ENCODE measurements at places on chromosomes 1 and 21. TPM values are rescaled to one million over a fixed set of nuclear protein-coding genes. Genes with fewer than 3 reads are reported as not detected.

GRCh38 chr1:943545-944340 lies 15.3 kb downstream of the NOC2L start:
- no peak for DNase-seq

DNA sequence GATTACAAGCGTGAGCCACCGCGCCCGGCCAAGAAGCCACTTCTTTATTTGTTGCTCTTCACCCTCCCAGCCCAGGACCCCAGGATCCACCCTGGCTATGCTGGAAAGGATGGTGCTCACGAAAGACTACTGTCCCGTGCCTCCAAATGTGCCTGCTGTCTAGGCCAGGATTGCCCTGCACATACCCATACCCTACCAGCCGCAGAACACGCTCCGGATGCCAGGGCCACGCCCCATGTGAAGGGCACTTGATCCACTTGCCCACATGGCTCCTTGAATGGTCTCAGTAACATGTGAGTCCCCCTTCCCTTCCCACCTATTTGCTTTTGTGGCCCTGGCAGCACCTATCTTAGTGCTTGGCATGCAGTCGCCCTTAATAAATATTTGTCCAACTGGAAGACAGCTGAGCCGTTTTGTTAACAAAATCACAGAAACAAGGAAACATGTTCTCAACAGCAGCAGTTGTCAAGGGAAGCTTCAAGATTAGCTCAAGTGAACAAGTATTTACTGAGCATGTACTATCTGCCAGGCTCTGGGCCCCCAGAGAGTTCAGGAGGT lies 13.8 kb upstream of the UBXN10 start:
- no peak for DNase-seq

DNA sequence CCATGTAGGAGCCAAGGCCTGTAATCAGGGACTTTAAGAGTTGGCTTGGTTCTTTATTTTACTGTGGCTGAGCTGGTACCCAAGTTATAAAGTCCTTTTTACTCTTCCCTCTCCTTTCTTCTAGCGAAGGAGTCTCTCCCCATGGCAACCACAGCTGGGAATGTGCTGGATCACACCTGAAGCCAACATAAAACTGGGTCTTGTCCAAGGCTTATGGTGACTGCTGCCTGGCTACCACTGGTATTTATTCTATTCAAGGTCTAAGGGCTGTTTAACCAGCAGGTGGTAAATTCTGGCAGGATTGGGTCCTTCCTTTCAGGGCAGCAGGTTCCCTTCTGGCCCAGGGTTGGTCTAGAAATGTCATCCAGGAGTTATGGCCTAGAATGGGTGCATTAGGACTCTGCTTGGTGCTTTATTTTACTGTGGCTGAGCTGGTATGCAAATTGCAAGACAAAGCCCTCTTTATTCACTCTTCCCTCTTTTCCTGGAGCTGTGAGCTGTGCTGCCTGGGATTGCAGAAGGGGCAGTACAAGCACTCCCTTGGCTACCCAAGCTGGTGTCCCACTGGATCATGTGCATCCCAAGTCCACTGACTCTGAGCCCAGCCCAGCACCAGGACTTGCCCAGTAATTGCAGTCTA lies 26.6 kb downstream of the SLC22A15 start:
- peak; percentile 87 for DNase-seq

DNA sequence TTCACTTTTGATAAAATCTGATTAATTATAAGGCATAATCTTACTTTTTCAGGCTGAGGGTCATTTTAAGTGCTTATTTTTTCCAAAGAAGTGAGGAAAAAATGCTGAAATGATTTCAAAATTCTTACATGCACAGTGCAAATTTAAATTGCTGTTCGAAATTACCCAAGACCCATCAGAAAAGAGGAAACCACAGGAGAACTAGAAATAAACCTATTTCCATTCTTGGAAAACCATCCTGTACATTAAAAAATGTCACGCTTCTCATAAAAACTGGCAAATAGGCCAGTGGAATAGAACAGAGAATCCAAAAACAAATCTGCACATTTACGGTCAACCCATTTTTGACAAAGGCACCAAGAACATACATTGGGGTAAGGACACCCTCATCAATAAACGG lies 414.9 kb downstream of the SMYD3 start:
- DNase-seq = no peak

- DNase-seq = no peak
Measured at GRCh38 chr1:95475686-95476457, 241.9 kb downstream of the RWDD3 start.

- DNase-seq = no peak
Measured at GRCh38 chr1:22224091-22224490, 81.2 kb upstream of the WNT4 start.

DNA sequence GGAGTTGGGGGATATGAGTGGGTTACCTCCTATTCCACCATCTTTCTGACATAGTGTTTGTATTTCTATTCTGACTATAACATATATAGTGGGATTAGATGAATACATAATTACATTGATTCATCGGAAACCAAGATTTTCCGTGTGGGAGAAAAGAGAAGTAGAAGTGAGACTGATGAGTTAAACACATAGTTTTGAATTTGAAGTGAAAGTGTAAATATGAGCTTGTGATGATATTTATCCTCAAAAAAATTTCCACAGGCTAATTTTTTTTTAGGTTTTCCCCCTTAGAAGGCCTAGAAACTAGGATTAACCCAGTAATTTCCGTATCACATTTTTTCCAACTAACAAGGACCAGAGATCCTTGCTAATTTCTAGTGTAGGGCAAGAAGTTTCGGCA lies 6.9 kb downstream of the CD1B start:
- no peak for DNase-seq

DNA sequence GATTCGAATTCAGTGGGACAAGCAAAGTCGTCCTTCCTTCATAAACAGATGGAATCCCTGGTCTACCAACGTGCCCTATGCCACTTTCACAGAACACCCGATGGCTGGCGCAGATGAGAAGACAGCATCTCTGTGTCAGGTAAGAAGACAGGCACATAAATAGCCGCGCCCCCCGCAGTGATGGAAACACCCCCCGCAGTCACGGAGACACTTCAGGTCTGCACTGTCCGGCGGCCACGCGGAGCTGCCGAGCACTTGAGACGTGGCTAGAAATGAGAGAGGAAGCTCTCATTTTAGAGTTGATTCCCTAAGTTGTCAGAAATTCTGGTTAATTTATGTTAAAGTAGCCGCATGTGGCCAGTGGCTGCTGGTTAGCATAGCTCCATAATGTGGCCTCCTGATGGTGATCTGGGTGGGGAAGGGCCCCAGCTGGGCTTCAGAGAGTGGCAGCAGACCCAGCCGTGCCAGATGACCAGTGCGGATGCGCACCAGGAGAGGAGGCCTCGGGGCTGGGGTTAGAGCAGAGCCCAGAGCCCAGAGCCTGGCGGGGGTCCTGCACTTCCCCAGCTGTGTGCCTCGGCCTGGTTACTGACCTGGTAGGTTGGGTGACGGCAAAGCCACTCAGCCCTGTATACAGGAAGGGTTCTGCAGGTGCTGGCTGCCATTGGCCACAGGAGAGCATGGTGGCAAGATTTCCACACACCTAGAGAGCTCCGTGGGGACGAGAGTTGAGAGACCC lies 2.9 kb downstream of the TPRG1L start:
- DNase-seq = no peak

DNA sequence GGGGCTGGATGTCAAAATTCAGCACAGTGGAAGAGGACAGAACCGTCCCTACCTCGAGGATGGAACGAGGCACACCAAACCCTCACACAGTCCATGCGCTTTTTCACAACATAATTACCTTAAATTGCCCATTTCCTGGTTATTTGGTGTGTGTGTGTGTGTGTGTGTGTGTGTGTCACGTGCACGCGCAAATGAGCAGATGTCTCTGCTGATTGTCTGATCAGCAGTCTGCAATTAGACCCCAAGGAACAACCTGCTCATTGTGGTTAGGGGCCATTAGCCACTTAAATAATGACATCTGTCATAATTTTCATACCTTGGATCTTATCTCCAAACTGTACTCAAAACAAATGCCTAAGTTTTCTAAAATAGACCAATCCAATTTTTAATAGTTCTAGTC lies 23.2 kb downstream of the AVPR1B start:
- DNase-seq = no peak

DNA sequence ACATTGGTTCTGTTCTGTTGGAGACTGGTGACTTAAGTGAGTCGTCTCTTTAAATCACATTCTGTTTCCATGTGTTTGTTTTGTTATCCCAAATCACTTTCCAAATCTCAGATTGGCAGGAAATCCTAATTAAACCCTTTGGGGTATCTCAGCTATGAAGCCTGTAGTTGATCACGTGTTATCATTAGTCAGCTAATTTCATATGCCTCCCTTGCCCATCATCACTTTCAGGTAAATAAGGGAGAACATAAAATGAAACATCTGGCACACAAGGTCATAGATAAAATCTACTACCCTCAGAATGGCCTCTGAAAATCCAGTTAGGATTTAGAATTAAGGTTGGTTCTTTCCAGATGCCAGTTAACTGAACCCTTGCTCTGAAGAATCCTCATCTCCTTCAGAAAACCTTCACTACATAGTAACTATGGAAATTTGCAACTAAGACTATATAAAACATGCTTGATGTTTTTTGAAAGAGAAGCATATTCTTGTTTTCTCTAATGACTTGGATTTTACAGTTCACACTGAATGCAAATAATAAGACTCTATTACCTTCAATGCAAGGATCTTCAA lies 401.5 kb downstream of the DSCAM start:
- DNase-seq = no peak

DNA sequence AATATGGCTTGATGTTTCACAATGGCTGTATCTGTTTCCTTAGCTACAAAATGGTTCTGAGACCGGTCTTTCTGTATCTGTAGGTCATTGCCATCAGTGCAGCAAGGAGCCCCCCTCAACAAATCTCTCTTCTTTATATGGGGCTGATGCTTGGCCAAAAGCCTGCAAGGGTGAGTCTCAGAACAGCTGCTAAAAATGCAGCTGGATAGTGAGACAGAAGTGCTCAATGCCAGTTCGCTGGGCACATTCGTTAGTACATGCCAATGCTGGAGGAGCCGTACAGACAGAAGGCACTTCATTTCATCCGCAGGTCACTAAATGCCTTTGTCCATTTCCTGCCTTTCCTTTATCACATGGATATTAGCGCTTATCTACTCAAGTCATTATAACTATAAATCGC lies 67.3 kb downstream of the RUNX1 start:
- no peak for DNase-seq

- DNase-seq = peak; percentile 13
Measured at GRCh38 chr21:44931501-44932407, 8.1 kb upstream of the SLX9 start.

GRCh38 chr1:43473463-43473862 lies 19.7 kb upstream of the HYI start:
- DNase-seq = no peak

DNA sequence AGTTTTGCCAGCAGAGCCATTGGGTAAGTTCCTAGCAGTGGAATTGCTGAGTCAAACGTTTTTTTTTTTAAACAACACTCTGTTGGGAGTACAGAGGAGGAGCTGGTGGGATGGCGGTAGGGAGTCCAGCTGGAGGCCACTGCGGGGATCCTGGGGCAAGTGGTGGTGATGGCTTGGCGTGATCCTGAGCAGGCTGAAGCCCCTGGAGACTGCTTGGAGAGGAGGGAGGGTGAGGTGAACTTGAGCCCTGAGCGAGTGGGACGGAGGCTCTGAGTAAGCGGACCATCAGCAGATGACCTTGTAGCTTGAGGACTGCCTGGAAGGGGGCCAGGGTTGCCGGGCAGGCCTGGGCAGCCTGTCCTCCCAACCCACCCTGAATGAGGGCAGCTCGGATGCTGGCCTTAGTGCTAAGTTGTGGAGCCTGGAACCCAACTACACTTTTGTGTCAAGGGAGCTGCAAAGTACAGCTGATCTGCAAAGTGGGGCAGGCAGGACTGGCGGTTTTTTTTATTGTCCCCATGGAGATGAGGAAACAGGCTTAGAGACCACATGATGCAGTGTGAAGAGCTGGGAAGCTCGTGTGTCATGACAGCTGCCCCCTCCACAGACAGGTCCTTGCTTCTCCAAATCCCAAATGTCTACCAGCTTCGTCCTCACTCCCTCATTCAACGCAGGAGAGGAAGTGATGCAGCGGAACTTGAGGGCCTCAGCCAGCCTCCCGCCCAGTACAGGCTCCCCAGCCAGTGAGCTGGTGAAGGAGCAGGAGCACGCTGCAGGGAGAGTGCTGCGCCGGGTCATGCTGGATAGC lies 20.2 kb downstream of the MRPL37 start:
- peak; percentile 68 for DNase-seq

- peak; percentile 29 for DNase-seq
Measured at GRCh38 chr1:21663248-21663950, 5.8 kb downstream of the RAP1GAP start.

DNA sequence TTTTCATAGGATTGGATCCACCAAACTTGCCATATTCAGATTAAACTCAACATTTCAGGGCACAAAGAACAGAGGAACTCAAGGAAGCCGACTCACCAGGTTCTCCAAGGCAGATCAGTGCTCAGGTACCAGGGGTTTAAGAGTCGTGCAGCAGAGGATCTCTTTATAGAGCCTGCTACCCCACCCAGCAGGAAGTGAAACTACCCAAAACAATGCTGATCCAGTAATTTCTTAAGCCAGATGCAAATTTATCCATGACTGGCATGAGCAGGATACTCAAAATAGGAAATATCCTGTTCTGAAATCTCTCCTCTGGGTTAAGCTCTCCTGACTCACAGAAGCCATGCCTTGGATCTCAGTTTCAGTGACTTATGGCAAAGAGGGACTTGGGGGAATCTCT lies at the start of gene SPRR2A:
SPRR2A (minus strand) TSS at position 138 of the 400 bp plus-strand sequence. CDS start 777 bp downstream, outside the sequence.
- no peak for DNase-seq

DNA sequence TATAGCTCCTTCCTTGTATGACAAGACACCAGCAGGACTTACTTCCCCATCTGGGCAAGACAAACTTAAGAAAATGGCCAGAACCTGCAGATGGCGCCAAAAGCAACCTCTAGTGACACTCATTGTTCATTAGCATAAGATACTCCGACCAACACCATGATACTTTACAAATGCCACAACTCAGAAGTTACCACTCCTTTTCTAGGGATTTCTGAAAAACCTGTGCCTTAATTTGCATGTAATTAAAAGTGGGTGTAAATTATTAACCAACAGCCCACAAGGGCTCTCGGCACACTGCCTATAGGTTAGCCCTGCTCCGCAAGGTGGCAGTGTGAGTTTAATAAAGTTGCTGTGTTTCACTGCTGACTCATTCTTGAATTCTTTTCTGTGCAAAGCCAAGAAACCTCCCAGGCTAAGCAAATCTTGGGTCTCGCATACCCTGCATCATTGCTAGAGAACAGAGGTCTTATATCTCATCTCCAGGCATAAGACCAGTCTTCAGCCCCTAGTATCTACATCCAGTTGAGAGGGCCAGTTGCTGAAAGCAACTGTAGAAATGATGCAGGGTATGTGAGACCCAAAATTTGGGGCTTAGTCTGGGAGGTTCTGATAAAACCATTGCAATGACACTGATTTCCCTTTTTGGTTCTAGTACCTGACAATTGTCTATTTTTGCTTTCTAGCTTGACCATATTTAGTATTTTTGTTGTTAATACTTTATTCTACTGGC lies 86.4 kb downstream of the FAF1 start:
- peak; percentile 40 for DNase-seq

- DNase-seq = no peak
Measured at GRCh38 chr21:46619846-46620245, 15.0 kb upstream of the S100B start.

HSD3B2 gene
- not detected for polyA plus RNA-seq

TMEM51 gene
- 28.2 TPM for polyA plus RNA-seq

PLOD1 gene
- polyA plus RNA-seq = 20.0 TPM

RAB42 gene
- 0.16 TPM for polyA plus RNA-seq

PATJ gene
- polyA plus RNA-seq = 14.8 TPM

AMY1C gene
- not detected for polyA plus RNA-seq

RCSD1 gene
- 0.89 TPM for polyA plus RNA-seq

ADCY10 gene
- 0.19 TPM for polyA plus RNA-seq

CDC7 gene
- polyA plus RNA-seq = 0.87 TPM

CFAP141 gene
- not detected for polyA plus RNA-seq

WNT3A gene
- polyA plus RNA-seq = 0.08 TPM

KLHDC7A gene
- polyA plus RNA-seq = 1.9 TPM

ZFP69B gene
- polyA plus RNA-seq = 0.95 TPM

GNAI3 gene
- 1.1 TPM for polyA plus RNA-seq
